ENCODE measurements at places on chromosomes 7 and 10. TPM values are rescaled to one million over a fixed set of nuclear protein-coding genes. Genes with fewer than 3 reads are reported as not detected.

GHRHR gene
- total RNA-seq: not detected

ECHS1 gene
- total RNA-seq: 62.9 TPM

ASB10 gene
- total RNA-seq: not detected

CCDC7 gene
- total RNA-seq: 16.6 TPM

TMEM184A gene
- total RNA-seq: not detected

NPFFR1 gene
- total RNA-seq: not detected

KLF14 gene
- under 0.01 TPM for total RNA-seq

PDE6C gene
- total RNA-seq: not detected

PNLIPRP1 gene
- not detected for total RNA-seq

HECW1 gene
- not detected for total RNA-seq

ITIH5 gene
- total RNA-seq: 0.30 TPM

NPY4R gene
- 2.1 TPM for total RNA-seq

FAM25C gene
- not detected for total RNA-seq

ANKRD61 gene
- total RNA-seq: not detected

SLC29A4 gene
- total RNA-seq: 5.6 TPM

GPR158 gene
- 0.05 TPM for total RNA-seq
